Stimulated activated CD4-positive, alpha-beta T cell treated with anti-CD3 and anti-CD28 coated beads, Interleukin-2, amount 100 ng/mL, for 24 hours (primary cell): ENCODE measurements at places on chromosomes 1 and 21.

DNA sequence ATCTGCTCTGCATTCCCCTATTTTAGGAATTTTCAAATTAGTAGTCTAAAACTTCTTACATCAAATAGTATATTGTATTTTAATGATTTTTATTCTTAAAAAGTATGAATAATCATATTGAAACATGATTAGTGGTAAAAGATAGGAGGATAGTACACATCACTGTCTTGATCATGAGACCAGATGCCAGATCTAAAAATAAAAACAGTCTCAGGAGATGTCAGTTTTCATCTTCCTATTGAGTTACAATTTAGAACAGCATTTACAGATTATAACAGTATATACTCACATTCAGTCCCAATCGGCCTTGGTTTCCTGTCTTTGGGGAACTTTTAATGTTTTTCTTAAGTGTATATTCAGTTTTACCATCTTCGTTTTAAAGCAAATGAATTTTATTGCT, 95.9 kb downstream of the USP25 start:
- DNase-seq = no peak

DNA sequence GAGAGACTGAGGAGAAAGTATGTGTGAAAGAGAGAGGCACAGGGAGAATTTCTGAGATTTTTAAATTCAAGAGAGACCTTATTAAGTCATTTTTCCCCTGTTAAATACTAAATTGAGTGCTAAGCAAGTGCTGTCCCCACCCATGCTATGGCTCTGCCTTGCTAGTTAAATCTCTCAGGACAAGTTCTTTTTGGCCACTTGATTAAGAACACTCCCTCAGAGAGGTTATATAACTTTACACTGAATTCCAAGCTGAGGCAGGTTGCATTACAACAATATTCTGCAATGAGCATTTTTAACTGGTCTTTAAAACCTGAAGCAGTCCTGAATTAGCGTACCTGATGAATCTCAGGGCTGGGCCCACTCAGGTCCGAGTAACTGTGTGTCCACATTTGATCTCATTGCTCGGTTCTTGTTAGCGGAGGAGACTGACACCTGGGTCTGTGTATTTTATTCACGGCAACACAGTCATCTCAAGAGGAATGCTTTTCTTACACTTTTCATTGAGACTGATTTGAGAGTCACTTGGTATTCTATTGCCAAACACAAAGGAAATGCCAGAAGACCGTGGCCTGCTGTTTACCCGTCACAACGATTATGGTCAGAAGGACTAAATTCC, 187.6 kb upstream of the ST6GALNAC5 start:
- no peak for DNase-seq

DNA sequence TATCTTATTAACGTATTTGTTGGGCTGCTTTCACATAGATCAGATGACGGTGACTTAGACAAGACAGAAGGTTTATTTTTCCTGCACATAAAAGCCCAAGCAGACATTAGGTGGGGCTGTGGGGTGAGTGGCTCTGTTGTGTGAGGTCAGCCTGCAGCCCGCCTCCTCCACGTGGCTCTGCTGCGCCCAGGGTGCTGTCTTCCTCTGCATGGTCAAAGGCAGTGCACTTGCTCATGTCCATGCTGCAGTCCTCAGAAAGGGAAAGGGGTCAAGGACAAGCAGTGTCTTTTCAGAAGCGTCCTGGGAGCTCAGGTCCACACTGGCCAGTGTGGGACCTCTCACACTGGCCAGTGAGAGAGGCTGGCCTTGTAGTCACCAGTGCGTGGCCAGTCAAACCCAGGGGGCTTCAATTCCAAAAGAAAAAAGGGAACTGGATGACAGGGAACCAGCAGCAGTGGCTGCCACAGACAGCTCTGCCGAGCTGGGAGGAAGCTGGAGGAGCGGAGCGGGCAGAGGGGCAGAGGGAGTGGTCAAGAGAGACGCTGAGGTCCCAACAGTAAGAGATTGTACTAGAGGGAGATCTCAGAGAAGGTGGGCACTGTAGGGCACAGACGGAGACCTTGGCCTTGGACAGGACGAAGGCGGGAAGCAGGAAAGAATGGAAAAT, 35.9 kb upstream of the SLC45A1 start:
- DNase-seq = no peak

GRCh38 chr1:55171694-55172093, 43.5 kb downstream of the USP24 start:
- DNase-seq = no peak

DNA sequence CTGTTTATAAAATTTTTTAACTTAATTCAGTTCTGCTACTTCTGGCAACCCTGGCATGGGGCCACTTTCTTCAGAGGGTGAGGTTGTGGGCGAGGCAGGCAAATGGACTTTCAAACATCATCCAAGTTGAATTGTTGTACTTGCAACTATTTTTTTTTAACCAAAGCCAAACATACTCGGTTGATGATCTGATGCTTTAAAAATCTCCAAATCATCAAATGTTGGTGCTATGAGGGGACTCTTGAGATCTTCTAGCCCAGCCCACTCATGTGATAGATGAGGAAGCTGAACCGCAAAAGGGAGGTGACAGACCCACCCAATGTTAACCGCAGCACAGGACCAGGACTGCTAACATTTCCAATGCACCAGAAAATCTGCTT, 6.7 kb downstream of the SLC1A7 start:
- no peak for DNase-seq

GRCh38 chr1:1907098-1907736, 7.8 kb upstream of the CALML6 start:
- DNase-seq = no peak

DNA sequence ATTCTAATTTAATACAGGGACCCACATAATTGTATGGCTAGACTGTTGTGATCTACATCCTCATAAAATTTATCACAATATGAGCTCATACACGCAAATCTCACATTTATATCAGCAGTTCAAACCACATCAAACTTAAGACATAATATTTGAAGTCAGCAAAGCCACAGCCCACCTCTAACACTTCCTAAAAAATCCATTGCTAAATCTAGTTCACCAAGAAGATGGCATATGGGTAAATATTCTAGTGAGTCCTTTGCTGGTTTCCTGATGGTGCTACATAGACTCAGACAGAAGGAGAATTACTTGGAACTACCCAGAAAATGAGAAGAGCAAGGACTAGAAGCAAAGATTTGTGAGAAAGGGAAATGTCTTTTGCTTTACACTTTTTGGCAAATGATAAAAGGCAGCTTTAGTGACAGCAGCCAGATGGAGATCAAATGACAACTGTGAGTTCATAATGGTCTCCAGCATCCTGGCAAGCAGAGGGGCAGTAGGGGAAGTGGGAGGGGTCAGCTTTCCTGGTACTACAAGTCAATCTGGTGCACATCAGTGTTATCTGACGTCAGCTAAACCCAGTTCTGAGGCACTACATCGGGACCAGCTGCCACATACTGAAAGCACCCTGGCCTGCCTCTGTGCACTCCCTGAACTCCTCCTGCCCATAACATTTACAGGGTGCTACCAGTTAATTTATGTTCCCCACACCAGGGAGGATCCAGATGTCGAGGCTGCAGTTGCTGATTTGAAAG, 10.6 kb upstream of the GADD45A start:
- peak; percentile 21 for DNase-seq

GRCh38 chr1:208219659-208220282, 24.4 kb downstream of the PLXNA2 start:
- no peak for DNase-seq

- no peak for DNase-seq
Measured at GRCh38 chr1:186842547-186842946, 13.8 kb downstream of the PLA2G4A start.

- no peak for DNase-seq
Measured at GRCh38 chr1:39981945-39982344, 27.0 kb downstream of the MFSD2A start.

GRCh38 chr1:15510611-15511405, 13.2 kb downstream of the CASP9 start:
- DNase-seq = no peak

GRCh38 chr1:203121186-203122015, 6.1 kb upstream of the ADORA1 start:
- DNase-seq = no peak

DNA sequence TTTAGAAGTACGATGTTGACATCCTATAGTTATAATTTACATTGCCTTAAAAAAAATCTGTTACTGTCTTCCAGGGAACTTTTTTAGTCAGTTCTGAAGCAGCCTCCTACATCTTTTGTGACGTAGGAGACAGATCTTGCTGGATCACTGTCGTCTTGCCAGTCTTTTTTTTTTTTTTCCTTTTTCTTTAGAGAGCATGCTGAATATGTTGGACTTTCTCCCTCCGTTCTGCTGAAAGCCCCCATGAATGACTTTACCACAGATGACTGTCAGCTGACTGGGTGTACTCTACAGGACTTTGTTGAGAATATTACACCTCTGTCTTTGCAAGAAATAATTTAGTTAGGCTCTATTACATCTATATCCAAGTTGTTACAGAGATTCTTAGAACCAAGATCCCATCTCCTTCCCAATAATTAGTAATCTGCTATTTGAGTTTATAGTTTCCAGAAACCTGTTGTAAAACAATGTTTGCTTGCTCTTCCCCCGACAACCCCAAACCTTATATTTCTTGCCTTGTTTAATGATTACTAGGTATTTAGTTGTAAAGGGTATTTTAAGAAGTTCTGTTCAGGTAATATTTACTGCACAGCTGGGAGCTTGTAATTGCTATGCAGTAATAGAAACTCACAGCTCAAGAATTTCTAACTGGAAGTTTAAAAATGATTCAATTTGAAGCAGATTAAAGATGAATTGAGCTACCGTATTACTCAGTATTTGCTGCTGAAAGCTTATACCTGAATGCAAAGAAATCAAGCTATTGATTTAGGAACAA, 61.8 kb downstream of the RASAL2 start:
- DNase-seq = no peak

DNA sequence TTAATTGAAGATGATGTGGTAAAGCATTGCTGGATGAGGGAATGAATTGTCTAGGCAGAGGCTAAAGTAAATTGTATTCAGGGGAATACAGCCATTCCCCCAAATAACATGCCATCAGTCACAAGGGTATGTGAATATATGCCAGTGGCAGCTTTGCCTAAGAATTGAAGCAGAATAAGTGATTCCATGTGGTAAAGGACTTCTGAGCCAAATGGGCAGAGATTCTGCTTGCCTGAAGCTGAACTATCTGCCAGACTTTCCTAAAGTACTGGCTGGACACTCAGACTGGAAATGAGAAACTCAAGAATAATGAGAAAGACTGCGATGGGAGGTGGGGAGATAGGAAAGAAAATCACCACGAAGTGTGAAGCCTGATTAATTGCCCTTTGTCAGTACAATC, 2.4 kb downstream of the LIX1L start:
- DNase-seq = no peak

DNA sequence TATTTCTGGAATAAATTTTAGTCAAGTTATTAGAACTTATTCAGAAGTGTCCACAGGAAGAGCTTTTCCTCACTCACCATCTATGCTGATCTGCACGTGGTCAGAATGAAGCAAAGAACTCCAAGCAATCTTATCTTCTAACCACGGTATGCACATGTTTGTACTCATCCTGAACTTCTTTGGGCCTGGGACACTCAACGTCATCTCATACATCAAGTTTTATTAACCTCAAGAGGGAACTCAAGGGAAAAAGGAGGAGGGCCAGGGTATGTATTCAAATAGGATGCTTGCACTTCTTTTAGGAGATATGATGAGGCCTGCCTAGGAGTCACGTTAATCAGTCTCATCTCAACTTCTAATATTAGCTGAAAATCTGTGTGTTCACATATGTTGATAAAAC, 142.5 kb downstream of the C1orf94 start:
- DNase-seq = no peak

- DNase-seq = no peak
Measured at GRCh38 chr1:192945390-192946130, 113.6 kb downstream of the UCHL5 start.

- no peak for DNase-seq
Measured at GRCh38 chr1:75668813-75669212, 55.7 kb upstream of the ACADM start.

- DNase-seq = no peak
Measured at GRCh38 chr1:100921110-100921706, 25.3 kb downstream of the SLC30A7 start.

DNA sequence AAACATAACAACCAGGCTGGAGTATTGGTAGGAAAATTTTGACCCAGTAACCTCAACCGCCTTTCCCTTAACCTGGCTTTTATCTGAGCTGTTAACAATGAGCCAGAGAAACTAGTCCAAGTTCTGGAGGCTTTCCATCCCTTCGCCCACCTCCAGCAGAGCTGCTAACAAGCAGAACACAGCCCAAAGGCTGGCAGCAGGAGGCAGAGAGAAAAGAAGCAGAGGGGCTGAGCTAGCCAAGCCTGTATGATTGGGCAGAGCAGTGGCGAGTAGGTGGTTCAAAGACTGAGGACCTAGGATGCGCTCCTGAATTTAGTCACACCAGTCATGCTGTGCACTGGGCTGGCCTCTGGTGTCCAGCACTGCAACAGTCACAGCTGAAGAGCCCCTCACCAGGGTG, 123.0 kb downstream of the TNR start:
- DNase-seq = no peak

- no peak for DNase-seq
Measured at GRCh38 chr1:80453775-80454174, 1347.0 kb upstream of the ADGRL2 start.

- DNase-seq = no peak
Measured at GRCh38 chr21:38570596-38570995, 72.3 kb upstream of the ERG start.

DNA sequence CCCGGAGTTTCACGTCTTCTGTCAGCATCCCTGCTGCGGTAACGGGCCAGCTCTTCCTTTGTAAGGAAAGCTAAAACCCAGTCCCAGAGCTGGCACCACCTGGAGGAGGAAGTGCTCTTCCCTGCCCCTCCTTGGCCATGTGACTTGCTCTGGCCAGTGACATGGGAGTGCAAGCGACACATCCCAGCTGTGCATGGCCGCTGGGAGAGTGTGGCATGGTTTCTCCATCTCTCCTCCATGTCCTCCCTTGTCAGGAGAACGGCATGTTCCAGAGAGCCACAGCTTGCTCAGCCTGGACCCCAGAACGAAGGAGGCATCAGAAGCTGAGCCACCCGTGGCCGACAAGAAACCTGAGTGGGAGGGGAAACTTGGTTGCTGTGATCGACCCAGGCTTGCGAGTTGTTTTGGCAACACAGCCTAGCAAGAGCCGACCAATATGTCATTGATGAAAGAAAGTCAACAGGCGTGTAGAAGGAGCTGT, 2.7 kb upstream of the PRXL2B start:
- DNase-seq = no peak

- DNase-seq = no peak
Measured at GRCh38 chr1:69567652-69568420, at the start of gene LRRC7. TSS of gene LRRC7 (plus strand) at chr1:69567922. CDS start at chr1:69568640, 718 bp downstream.

GRCh38 chr21:33760641-33761440, 118.5 kb downstream of the ITSN1 start:
- no peak for DNase-seq

DNA sequence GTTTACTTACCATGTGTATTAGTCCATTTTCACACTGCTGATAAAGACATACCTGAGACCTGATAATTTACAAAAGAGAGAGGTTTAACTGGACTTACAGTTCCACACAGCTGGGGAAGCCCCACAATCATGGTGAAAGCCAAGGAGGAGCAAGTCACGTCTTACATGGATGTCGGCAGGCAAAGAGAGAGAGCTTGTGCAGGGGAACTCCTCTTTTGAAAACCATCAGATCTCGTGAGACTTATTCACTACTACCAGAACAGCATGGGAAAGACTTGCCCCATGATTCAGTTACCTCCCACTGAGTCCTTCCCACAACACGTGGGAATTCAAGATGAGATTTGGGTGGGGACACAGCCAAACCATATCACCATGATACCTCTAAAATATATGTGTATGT, 39.3 kb upstream of the ERRFI1 start:
- no peak for DNase-seq

GRCh38 chr1:214525535-214526019, 25.8 kb downstream of the PTPN14 start:
- no peak for DNase-seq

- DNase-seq = no peak
Measured at GRCh38 chr21:32515874-32516273, 69.4 kb downstream of the TCP10L start.
